Substantia nigra (tissue), 51 donors: ENCODE measurements at places on chromosomes 3 and 15.

- DNase-seq: no peak
These were observed 132.2 kb upstream of the TBC1D5 start for GRCh38 chr3:17874636-17875035.

GRCh38 chr15:82133251-82133650, 87.4 kb upstream of the MEX3B start:
- DNase-seq: no peak

GRCh38 chr15:61702224-61703020, 357.8 kb downstream of the VPS13C start:
- no peak for DNase-seq

DNA sequence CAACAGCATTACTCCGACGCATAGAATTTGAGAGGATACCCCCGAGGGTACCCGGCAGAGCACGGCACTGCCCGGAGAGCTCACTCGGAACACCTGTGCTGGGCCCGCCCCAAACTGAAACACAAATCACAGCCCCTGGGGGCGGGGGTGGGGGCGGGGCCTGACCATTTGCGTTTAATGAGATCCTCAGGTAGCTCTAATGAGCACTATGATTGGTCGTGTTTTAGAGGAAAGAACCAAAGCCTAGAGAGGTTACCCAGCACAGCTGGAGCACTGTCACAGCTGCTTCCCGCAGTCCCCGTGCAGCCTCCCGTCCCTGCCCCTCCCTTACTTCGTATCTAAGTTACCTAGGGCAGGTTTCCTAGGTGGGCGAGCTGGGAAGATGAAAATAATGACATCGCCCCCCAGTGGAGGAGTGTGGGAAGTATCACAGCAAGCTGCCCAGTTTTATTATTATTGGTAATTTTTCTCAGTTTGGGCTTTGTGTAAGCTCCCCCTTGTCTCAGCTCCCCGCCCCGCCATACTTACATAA, 187.1 kb downstream of the PDE8A start:
- DNase-seq: no peak

DNA sequence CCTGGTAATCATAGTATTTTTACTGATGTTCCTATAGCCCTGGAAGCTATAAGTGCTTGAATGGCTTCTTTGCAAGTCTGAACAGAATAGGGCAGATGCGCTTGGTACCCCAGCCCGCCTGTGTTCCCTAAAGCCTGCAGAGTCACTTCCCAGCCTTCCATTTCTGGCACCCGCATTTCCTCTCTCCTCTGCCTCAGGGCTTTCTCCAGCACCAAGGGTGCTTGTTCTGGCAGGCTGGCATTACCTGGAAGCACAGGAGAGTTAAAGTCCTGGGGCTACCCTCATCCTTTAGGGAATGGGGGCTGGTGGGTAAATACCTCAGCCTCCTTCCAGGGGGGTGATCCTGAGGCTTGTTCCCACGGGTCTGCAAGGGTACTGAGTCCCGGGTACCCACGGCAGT, 7.4 kb upstream of the CHRNA3 start:
- no peak for DNase-seq
